Right forelimb (tissue), 1 donor: ENCODE measurements at places on chromosomes 2 and 18.

DNA sequence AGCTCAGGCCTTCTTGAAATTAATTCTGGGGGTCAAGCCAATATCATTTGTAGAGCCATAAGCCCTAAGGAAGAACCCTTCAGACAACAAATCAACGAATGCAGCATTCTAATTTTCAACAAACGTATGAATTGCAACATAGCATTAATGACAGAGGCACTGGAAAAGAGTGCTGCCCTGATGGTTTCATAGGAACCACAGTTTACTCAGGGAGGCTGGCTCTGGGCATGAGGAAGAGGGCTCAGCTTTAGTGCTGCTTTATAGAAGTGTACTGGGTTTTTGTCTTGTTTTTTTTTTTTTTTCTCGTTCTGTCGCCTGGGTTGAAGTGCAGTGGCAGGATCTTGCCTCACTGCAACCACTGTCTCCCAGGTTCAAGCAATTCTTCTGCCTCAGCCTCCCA is 36.1 kb upstream of the CAB39 start:
- no peak for DNase-seq

DNA sequence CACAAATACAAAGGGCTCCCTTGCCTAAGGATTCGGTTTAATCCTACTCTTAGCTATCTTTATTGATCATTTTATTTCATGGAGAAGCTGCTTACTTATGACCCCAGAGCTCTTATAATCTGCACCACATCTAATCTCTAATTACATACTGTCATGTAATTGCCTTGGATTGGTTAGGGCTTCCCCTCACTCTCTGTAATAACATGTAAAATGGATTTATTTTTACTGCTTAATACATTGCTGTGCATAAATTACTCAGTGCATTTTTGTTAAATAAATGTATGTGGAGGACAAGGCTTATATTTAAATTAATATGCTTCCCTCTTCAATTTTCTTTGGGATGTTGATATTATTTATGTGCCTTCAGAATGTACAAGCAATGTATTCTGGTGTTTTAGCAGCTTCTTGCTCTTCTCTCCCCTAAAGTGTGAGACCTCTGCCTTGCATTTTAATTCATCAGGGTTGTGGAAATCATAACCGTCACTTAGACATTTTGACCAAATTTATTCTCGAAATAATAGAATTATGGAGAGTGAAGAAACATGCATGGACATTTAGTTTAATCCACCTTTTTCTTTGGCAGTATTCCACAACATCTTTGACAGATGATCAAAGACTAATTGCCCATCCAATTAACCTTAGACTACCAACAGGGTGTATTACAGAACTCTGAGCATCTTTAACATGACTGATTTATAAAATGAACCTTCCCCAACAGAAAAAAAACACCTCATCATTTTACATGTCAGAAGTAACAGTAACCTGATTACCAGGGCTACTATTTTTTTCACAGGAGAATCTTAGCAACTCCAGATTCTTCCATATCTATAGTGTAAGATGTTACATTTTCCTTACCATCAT is 692.6 kb downstream of the LRRTM4 start:
- no peak for DNase-seq

GRCh38 chr2:102764083-102764482 is 2.3 kb downstream of the TMEM182 start:
- DNase-seq = no peak

GRCh38 chr2:55175254-55176093 is 56.6 kb downstream of the CLHC1 start:
- DNase-seq = no peak

GRCh38 chr2:106804161-106804560 is 81.8 kb downstream of the ST6GAL2 start:
- DNase-seq = no peak

GRCh38 chr2:120298173-120298835 is 45.7 kb downstream of the RALB start:
- no peak for DNase-seq

- no peak for DNase-seq
Observed at GRCh38 chr18:51339856-51340255, 142.4 kb upstream of the MEX3C start.

DNA sequence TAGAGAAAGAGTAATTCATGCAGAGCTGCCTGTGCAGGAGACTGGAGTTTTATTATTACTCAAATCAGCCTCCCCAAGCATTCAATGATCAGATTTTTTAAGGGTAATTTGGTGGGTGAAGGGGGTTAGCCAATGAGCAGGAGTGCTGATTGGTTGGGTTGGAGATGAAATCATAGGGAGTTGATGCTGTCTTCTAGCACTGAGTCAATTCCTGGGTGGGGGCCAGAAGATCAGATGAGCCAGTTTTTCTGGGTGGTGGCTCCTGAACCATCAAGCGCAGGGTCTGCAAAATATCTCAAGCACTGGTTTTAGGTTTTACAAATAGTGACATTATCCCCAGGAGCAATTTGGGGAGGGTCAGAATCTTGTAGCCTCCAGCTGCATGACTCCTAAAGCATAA is 312.8 kb upstream of the THSD7B start:
- no peak for DNase-seq

GRCh38 chr2:239177908-239178307 is 222.9 kb downstream of the HDAC4 start:
- peak; percentile 9 for DNase-seq

DNA sequence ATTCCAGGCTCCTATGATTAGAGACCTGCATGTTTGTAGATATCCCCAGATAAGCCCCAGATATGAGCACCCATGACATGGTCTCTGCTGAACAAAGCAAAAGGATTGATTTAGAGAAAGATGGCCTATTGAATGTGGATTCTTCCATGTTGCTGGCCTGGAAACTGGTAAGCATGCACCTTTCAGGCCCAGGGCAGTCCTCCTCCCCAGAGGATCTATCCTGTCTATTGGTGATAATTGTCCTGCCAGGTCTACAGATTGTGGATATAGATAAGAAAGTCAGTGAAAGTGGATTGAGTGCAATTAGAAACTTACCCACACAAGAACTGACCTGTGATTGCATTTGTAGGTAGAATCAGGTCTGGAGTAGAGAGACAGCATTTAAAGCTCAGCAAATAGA is 256.9 kb upstream of the SIX3 start:
- DNase-seq = no peak

DNA sequence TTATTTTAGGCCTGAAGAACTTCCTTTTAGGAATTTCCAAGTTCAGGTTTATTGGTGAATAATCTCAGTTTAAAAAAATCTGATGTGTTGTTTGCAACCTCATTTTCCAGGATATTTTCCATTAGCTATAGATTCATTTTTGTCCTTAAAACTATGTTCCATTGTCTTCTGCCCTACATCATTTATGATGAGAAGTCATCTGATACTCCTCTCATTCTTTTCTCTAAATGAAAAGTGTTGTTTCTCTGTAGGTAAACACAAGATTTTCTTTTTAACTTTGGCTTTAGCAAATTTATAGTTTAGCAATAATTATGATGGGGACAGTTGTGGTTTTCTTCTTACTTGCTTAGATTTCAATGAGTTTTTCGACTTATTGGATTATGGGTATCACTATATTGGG is 427.3 kb downstream of the DCDC2C start:
- no peak for DNase-seq

DNA sequence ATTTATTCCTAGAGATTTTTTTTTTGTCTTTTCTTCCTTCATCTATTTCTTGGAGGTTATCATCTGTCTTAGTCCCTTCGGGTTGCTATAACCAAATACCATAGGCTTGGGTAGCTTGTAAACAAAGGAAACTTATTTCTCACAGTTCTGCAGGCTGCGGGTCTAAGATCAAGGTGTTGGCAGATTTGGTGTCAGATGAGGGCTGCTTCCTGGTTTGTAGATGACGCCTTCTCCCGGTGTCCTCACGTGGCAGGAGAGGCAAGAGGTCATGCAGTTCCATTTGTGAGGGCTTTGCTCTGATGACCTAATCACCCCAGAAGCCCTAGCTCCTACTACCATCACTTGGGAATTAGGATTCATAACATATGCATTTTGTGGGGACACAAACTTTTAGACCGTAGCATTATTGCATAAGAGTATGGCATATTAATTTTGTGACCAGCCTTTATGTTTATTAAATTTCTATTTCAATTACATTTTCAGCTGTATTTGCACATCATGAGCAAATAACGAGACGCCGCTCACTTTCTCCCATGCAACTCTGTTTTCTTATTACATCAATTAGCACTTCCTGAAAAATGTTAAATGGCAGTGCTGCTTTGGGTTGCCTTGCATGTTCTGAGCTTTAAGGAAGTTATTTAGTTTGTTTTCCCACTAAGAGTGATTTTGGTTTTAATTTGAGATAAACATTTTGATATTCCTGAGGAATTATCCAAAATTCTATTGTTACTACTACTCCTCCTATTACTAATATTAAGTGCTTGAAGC is 246.4 kb upstream of the HDAC4 start:
- no peak for DNase-seq

- DNase-seq = no peak
Observed at GRCh38 chr2:230972046-230972445, 23.9 kb upstream of the SPATA3 start.

DNA sequence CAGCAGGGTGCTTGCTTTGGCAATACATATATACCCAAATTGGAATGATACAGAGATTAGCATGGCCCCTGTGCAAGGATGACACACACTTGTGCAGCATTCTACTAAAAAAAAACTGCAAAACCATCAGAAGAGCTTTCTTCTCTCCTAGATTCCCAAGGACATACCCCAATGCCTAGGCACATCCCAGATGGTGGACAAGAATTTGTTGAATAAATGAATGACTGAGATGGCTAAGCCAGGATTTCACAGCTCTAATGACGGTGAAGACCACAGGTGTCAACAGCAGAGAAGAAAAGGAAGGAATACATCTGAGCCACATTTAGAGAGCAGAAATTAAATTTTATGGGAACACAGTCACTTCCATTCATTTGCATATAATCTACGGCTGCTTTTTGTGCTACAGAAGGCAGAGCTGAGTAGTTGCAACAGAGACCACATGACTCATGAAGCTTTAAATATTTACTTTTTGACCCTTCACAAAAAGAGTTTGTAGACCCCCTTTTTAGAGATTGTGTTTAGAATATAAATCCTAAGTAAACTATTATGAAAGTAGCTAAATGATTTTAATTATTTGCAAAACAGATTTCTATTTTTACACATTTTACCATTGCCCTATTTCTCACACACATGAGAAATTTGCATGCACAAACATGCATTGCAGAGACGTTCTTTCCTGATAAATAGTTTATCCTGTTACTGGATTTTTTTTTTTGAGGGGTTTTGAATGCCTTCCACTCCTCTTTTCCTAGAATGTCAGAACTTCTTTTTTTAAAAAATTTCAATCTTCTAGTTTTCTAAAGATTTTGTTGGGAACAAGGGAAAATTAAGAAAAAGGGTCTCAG is 119.0 kb downstream of the PMAIP1 start:
- no peak for DNase-seq

DNA sequence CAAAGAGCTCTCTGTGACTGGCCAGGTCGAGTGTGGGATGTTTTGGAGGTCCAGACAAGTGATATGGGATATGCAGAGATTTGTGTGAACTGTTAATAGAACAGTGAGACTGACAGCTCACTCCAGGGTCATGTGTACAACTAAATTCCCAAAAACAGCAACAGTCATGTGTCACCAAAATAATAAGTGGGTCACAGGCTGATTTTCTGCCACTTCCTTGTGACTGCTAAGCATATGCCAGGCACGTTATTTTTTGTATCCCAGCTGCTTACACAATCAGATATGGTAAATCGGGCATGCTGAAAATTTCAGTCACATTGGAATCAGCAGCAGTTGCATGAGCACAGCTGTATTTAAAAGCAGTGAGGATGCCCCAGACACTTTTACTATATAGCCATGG is 198.7 kb downstream of the PTGR3 start:
- DNase-seq = no peak

GRCh38 chr2:200379481-200380090 is 73.1 kb downstream of the SPATS2L start:
- DNase-seq = no peak

DNA sequence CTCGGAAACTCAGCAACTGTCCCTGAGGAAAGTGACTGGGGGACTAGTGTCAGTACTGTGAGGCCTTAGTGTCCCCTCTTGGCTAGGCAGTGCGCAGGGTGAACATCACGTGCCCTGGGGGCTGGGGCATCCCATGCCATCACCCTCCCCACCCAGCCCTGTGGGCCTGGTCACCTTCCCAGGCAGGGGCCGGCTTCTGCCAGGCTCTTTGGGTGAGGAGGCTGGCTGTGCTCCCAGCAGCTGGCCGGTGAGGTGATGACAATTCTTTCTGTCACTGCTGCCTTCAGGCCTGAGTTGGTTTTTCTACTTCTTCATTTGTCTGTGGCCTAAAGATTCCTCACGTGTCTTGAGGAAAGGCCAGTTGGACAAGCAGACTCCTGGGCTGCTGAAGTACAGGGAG is 180.8 kb downstream of the KLHL29 start:
- DNase-seq = no peak
